ENCODE measurements at places on chromosomes 4 and X.

DNA sequence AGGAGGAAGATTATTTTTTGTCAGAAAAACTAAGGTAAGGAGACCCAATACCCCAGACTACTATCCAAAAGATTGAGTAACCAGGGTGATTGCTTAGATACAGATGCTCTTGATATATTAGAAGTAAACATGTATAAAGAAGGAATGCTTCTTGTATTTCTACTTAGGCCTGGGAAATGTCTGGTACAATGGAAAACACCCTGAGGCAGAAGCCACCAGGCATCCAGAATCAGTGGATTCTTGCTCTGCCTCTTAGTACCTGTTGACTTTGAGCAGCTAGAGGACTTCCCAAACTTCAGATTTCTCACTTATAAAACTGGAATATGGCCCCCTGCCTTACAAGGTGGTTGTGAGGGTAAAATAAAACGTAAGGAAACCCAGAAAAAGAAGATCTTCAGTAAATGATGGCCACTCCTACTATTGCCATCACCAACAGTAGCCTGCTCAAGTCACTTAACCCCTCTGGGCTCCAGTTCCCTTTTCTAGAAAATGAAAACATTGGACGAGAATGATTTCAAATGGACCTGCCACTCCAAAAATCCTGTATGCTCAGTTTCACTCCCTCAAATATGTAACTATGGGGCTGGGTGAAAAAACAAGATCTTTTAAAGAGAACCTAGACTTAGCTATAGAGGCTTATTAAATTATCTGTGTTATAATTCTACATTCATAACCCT, 56.6 kb downstream of the AMELX start:
- DNase-seq = no peak

DNA sequence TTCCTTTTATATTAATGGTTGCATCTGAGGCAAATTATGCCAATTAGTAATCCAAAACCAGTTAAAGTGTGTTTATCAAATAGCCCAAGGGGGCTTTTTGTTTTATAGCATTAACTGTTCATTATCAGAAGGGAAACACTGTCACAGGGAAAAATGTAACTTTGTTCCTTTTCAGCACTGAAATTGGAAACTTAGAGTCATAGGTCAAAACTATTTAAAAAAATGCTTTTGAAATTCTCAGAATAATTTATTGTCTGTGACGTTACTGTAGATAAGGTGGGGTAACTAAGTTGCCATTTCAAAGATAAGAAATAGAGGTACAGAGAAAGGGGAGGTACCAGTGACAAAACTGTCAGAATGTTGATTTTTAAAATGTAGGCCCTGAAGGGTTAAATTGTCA, 129.3 kb downstream of the AKAP4 start:
- DNase-seq = no peak

GRCh38 chrX:154096140-154097002, 1.1 kb downstream of the MECP2 start:
- no peak for DNase-seq

DNA sequence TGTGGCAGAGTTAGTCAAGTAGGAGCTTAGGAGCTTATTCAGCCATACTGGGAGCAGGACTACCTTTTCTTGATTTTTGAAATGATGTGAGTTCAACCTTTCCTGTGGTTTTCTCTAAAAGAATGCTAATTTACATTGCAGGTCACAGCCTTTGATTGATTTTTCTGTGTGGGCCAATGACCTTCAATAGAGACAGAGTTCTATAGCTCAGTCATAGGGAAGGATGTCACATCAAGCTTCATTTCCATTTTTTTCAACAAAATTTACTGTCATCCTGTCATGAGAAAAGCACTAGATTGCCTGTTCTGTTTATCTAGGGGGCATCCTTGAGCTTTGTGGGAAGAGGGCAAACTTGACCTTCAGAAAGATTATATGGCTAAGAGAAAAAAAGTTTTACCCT, 448.7 kb downstream of the MID1IP1 start:
- DNase-seq = no peak

- DNase-seq = no peak
Measured at GRCh38 chr4:77430847-77431246, 174.8 kb upstream of the CXCL13 start.
